Left ventricle myocardium superior (tissue), 1 donor: ENCODE measurements at places on chromosomes 2 and 18.

DNA sequence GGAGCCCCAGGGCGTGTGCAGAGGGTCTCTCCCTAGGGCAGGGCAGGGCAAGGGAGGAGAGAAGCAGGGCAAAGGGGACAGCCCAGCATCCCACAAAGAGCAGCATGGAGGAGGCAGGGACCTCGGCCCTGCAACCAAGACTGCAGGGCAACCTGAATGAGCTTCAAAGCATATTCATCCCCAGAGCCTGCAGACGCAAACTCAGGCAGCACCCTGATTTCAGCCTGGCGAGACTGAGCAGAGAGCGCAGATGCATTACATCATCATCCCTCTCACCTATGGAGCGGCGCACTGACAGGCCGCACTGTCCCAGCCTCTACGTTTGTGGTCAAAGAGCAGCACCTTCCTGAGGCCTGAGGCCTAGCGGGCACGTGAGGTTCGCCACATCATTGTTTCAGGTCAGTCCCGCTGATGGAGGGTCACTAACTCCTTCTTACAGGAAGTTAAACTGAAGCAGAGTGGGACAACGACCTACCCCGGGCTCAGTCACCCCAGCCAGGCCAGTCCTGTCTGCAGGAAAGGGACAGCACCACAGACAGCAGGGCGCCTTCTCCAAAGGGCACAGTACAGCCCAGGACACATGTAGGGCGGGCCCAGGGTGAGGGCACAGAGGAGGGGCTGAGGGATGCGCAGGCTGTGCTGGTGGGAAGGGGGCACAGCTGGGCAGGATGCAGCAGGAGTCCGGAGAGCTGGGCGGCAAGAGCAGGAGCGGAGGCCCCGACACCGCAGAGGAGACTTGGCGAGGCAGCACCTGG is 67.2 kb upstream of the RAB6C start:
- no peak for DNase-seq

- DNase-seq = no peak
Observed at GRCh38 chr18:12336887-12337286, 28.8 kb downstream of the TUBB6 start.

DNA sequence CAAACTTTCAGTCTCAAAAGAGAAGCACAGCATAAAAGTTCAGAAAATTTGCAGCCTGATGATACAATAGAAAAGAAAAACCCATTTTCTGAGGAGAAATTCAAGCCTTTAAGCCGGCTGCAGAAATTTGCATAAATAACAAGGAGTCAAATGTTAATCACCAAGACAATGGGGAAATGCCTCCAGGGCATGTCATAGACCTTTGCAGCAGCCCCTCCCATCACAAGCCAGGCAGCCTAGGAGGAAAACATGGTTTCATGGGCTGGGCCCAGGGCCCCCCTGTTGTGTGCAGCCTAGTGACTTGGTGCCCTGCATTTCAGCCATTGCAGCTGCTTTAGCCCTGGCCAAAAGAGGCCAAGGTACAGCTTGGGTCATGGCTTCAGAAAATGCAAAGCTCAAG is 54.1 kb upstream of the CAVIN2 start:
- DNase-seq = no peak

DNA sequence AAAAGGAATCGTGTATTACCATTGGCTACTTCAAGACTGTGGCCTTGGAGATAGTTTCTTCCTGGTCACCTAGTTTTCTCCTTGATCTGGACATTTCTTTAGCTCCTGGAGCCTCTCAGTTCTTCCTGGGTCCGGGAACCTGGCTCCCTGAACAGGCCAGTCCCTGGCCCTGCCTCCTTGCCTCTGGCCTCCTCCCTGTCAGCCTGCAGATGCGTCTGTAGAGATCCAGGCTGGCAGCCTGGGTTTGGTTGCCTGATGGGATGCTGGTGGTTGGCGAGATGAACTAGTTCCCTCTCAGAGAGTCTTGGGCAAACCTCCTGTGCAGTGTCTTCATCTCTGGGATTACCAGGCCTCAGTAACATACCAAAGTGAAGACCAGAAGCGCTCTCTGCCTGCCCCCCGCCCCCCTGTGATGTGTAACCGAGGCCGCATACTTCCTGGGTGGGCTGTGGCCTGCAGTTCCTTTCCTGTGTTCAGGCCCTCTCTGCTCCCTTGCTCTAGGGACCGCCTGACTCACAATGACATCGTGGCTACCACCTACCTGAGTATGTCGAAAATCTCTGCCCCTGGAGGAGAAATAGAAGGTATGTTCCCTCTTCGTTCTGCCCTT is 85.4 kb downstream of the DYSF start:
- no peak for DNase-seq
